ENCODE measurements at places on chromosomes 4 and X.

DNA sequence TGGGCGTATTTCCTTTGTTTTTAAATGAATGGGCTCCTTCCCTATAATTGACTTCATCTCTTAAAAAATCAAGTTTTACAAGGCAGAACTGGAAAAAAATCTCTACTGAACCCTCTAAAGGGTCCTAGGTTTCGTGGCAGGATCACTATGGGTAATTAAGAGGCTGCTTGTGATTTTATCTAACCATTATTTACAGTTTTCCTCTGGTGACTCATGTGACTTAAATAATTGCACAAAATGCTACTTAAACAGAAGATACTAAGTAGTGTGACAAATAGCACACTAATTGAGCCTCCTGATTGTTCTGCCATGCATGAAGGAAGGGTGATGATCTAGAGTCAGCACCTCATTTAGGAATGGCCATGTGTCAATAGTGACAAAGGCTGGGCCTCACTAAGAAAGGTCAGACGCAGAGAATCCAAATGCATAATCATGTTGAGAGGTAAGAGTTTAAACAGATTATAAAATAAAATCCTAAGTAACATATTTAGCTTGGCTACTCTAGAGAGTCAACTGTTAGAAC is 35.5 kb downstream of the OFD1 start:
- DNase-seq, result no peak

DNA sequence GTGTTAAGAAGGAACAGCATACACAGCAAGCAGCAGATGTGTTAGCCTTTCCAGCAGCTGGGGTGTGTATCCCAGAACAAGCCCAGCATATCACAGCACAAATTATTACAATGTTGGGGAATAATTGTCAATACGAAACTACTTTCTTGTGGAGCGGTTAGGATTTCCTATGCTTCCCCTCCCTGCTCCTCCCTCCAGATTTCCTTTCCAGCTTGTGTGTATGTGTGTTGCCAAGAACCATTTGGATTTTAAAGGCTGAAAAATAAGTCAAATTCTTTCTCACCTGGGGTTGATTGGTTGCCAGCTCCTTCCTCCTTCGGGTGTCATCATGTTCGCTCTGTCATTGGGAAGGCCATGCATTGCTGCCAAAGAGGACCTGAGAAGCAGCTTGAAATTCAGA is 178.2 kb upstream of the FRMPD4 start:
- DNase-seq, result no peak

- DNase-seq, result no peak
Observed at GRCh38 chrX:46710425-46710824, 48.5 kb downstream of the SLC9A7 start.

DNA sequence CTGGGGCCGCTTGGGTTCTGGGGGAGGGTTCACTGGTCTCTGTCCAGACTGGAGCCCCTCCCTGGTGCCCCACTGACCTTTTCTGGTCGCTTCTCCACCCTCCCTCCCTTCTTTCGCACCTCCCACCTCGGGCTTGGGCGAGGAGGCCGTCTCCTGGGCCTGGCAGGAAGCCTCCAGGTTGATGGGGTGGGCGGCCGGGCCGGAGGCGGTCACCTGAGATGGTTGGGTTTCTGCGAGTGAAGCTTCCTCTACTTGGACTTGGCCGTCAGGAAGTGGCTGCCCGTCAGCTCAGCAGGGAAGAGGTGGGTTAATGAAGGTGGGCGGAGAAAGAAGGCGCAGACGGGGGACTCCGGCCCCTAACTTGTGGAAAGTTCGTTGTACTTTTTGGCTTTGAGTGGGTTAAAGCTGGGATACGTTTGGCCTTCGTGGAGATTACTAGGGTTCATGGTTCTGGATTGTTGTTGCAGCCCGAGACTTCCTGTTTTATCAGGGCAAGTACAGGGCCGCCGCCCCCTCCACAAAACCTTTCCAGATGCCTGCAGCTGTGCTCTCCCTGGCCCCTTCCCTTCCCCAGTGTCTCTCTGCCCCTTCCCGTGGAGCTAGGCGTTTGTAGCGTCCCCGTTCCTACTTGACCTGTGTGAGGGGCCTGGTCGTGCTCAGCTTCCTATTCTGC is 1.2 kb downstream of the AKAP17A start:
- no peak for DNase-seq

DNA sequence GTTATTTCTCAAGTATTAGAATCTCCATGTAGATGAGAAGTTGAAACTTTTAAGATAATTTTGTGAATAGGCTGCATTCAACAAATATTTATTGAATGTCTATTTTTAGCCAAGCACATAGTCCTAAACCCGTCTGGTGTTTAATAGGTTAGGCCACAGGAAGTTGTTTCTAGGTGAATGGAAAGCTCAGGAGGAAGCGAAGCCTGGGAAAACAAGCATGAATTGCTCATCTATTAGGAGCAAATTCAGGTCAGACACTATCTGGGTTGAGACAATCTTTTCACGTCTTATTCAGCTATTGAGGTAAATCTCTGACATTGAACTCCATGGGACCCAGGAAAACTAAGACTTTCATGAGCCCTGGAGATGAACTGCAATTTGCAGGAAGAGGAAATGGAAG is 43.1 kb upstream of the FREM3 start:
- DNase-seq, result no peak

DNA sequence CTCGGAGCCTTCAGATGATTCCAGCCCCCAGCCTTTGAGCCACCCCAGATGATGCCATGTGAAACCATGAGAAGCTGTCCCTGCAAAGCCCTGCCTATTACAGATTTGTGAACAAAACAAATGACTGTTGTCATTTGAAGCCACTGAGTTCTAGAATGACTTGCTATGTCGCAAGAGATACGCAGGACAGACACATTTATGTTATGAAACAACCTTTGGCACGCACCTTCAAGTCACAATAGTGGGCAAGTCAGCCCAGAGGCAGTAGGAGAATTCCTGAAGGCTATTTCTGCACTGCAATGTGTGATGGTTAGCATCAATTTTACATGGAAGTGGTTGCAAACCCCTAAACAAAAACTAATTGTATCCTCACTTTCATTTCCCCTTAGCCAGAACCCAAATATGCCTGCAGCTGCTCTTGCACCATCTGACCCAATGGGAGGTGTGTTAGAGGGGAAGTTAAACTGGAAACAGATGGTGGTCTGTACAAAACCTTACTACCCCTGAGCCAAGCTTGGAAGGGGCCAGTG is 174.4 kb upstream of the ATP6AP2 start:
- no peak for DNase-seq

GRCh38 chr4:109738104-109738872 is 8.4 kb upstream of the PLA2G12A start:
- DNase-seq, result no peak

- DNase-seq, result no peak
Observed at GRCh38 chrX:136647677-136648360, at the start of gene CD40LG. Gene CD40LG (plus strand): TSS chrX:136648158. CDS start chrX:136648249, 91 bp downstream.

DNA sequence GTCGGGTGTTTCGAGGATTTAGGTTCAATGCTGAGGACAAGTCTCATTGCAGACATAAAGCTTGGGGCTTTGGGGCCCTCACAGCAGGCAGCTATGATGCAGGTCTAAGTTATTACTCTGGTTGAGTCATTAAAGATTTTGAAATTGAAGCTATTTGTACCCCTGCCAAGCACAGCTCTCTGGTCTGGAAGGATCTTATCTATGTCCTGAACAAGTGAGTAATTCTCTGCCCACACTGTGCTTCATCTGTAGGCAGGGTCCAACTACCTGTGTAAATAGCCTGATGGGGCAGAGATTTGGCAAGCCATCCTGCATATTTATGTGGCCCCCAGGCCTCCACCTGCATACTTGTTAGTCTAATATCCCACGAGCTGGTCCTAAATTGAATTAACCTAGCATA is 41.4 kb upstream of the MAGEA4 start:
- DNase-seq, result no peak

DNA sequence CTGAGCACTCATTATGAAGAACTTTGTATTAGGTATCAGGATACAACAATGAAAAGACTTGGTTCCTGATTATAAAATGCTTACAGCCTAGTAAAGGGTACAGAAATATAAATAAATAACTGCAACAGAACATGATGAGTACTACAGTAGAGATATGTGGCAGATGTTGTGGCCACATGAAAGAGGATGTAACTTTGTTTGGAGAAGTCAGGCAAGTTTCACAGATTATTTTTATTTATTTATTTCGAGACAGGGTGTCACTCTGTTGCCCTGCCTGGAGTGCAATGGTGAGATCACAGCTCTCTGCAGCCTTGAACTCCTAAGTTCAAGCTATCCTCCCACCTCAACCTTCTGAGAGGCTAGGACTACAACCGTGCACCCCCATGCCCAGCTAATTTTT is 15.8 kb upstream of the UBE2K start:
- no peak for DNase-seq

GRCh38 chr4:14046642-14047041 is 419.1 kb upstream of the BOD1L1 start:
- no peak for DNase-seq

DNA sequence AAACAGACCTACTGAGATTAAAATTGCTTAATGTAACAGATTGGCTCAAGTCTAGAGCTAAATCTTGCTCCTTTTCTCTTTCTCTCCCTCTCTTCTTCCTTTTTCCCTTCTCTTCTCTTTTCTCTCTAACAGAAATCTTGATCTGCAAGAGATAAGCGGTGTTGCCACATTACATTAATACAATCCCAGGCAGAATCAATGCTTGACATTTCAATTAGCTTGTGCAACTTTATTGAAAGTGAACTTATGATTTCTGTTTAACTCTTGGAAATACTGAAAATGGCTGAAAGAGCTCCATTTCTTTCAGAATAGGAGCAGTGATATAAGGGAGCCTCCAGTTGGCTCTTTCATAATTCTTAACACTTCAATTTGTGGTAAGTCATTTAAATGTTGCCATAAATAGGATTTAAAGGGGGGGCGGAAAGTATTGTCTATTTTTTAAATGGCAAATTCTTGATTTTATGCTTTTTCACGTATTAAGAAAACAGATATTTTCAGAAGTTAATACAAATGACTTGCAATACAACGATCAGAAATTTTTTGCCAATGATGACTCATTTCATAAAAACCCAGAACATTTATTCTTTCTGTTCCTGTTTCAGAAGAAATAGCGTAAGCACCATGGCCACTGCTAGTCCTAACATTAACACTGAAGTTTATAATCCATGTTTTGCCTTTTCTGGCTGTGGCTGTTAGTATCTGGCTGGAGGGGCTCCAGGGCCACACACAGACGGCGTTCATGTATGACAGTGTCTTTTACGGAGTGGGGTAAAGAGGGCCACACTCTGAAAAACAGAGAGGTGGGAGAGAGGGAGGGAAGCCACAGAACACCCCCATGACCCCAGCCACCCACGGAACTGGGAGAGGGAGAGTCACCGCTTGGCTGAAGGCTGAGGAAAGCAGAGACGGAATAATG is 115.7 kb upstream of the FAT1 start:
- no peak for DNase-seq

- no peak for DNase-seq
Observed at GRCh38 chr4:3292571-3293400, at the start of gene RGS12. Gene RGS12 (plus strand): TSS chr4:3293021. CDS start chr4:3316171, 23,150 bp downstream.

GRCh38 chr4:42736527-42737195 is 79.8 kb upstream of the ATP8A1 start:
- DNase-seq, result no peak

- DNase-seq, result no peak
Observed at GRCh38 chr4:15438939-15439524, 11.2 kb downstream of the C1QTNF7 start.

DNA sequence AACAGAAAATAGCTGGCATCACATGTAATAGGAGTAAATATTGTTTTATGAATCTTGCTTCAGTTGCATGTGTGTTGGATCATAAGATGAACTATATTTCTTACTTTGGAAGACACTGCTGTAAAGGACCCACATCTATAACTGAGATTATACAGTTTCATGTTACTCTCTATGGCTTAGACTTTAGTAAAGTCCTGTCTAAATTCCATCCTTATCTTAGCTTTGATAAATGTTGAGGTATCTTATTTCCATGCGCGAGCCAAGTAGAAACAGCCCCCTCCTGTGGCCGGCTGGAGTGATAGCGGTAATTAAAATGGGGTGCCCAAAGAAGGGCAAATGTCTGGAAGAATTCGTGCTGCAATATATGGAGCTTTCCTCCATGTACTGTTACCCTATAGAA is 43.0 kb downstream of the CCDC158 start:
- no peak for DNase-seq

DNA sequence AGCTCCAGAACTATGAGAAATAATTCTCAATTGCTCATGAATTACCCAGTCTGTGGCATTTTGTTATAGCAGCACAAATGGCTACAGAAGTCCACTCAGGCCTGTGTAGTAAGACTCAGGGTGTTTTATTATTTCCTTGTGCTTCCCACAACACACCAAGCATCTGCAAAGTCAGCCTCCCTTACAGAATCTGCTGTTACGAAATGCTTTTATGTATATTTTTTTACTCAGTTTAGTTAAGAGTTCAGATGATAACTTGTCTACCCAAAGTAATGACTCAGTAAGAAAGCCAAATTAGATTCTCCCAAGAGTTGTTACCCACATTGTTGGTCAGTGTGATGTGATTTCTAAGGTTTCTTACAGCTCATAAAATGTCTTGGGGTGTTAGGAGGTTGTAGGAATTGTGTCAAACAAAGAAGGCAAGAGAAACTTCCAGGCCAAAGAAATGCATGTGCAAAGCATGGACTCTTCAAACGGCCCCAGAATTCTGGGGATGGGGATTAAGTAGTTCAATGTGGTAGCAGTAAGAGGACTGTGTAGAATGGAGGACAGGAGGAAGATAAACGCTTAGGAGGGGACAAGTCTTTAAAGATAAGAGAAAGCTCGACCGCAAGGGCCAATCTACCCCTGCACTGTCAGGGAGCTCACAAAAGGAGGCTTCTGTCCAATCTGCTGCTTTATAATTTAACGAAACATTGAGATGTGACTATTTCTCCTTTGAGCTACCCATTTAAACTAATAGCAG is 35.4 kb upstream of the TMEM184C start:
- no peak for DNase-seq

DNA sequence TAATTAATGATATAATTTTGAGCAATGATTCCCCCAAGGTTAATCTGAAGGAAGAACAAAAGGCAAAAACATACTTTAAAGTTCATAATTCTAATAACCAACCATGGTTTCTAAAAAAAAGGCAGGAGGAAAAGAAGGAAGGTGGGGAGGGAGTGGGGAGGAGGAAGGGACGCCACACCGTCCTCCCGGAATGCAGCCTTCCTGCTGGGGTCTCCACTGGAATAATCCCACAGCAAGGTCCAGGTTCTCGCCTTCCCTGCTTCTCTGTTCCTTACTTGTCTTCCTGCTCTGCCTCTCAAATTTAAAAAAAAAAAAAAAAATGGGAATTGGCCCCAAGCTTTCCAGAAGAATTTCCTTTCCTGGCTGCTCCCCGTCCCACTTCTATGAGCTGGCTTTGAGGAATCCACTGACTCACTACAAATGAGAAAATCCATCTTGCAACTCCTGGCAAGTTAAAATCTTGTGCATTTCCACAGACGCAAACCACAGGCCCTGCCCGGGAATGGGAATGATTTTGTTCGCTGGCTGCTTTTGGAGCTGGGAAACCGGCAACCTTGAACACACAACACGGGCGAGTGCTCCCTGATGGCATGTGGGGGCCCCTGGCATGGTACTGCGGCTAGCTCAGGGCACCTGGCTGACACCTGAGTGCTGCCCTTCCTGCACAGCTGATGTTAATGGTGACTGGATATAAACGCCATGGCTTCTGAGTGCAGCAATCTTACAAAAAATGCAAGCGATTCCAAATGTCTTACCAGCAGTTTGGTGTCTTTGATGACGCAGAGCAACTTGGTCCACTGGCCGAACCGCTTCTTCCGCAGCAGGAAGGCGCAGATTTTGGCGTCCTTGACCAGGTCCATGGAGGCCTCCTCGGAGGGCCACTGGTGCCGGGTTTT is 97.0 kb downstream of the AFAP1 start:
- no peak for DNase-seq

GRCh38 chr4:165383591-165384073 is 4.8 kb downstream of the CPE start:
- DNase-seq, result no peak

Data from cortex of kidney (tissue), 1 donor.